ENCODE measurements at places on chromosomes 7 and 10. TPM values are rescaled to one million over a fixed set of nuclear protein-coding genes. Genes with fewer than 3 reads are reported as not detected.

MNX1 gene
- total RNA-seq = 21.9 TPM

IGFBP1 gene
- total RNA-seq = 0.31 TPM

TLX1 gene
- total RNA-seq = not detected

VPS41 gene
- 11.4 TPM for total RNA-seq

CADPS2 gene
- total RNA-seq = 1.6 TPM

ANTXRL gene
- total RNA-seq = not detected

GRCh38 chr10:86331861-86332260 lies 34.7 kb downstream of the GRID1 start:
- no peak for DNase-seq

GRCh38 chr7:115135769-115136410 lies 214.0 kb downstream of the MDFIC start:
- DNase-seq = peak; percentile 78

GRCh38 chr7:25087855-25088254 lies 37.2 kb downstream of the CYCS start:
- DNase-seq = no peak

DNA sequence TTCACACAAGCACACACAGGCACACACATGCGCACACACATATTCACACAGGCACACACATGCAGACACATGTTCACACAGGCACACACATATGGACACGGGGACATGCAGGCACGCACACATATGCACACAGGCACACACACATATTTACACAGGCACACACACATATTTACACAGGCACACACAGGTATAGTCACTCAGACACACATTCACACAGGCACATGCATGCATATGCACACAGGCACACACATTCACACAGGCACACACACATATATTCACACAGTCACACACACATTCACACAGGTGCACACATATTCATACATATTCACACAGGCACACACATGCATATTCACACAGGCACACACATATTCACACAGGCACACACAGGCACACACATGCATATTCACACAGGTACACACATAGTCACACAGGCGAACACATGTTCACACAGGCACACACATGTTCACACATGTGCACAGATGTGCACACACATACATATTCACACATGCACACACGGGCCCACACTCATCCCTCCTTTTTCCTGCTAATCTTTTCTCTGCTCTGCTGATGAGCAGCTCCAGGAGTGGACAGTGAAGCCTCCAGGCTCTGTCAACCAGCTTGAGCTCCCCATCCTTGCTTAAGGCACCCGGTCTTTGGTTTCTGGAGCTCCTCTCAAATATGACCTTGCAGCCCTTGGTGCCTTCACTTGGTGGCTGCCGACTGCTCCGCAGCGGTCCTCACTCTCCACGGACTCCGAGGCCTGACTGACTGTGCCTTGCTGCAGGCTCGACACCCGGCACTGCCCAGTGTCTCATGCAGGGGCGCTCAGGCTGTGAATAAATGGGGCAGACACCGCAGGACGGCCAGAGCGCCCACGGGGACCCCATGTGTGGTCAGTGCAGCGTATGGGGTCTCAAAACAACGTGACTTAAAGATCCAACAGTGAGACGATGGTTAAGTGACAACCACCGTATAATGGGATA lies 581.2 kb upstream of the MGMT start:
- no peak for DNase-seq

- no peak for DNase-seq
Observed at GRCh38 chr10:4867520-4868356, 41.7 kb downstream of the AKR1E2 start.

DNA sequence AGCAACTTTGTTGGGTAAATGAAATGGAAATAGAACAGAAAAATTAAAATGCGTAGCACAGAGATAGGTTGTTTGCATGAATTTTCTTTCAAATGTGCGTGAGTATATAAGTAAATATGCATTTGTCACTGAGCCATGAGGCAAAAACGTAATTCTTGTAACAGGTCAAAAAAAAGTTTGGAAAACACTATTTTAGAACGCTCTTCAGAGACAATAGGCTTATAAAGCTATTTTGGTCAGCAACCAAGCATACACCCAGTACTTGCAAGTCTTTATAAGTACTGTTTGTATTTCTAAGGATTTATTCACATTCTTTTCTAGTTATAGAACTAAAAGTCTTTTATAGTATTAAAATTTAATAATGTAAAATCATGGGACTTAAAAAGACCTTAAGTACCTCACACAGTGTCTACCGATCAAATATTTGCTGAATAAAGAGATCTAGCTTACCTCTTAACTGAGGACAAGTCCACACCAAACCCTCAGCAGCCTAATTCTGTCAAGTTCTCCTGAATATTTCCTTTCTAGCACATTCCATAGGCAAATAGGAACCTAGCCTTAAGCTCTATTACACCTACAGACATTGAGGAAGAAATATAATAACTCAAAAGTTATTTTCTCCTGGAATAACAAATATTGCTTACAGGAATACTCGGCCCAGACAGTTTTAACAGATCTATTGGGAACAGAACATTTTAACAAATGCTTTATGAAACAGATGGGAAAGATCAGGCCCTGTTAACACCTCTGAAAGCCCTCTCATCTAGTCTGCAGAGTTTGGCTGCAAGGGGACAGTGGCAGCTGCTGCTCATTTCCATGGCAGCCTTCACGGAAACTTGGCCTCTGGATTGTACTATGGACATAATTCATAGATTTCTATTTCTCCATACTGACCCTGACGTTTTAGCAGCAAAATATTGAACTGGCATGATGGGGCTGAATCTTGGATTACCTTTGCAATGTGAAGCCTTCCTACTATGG lies 8.8 kb downstream of the CRPPA start:
- no peak for DNase-seq

- peak; percentile 17 for DNase-seq
Observed at GRCh38 chr10:77036993-77037734, 600.4 kb downstream of the KCNMA1 start.

GRCh38 chr7:94396037-94396431 lies 1.3 kb downstream of the COL1A2 start:
- no peak for DNase-seq

GRCh38 chr7:12741951-12742575 lies 54.6 kb downstream of the ARL4A start:
- DNase-seq = no peak

GRCh38 chr7:98168181-98168903 lies 42.9 kb upstream of the BHLHA15 start:
- peak; percentile 92 for DNase-seq

- DNase-seq = peak; percentile 61
Observed at GRCh38 chr7:37208528-37208927, 240.1 kb downstream of the ELMO1 start.

DNA sequence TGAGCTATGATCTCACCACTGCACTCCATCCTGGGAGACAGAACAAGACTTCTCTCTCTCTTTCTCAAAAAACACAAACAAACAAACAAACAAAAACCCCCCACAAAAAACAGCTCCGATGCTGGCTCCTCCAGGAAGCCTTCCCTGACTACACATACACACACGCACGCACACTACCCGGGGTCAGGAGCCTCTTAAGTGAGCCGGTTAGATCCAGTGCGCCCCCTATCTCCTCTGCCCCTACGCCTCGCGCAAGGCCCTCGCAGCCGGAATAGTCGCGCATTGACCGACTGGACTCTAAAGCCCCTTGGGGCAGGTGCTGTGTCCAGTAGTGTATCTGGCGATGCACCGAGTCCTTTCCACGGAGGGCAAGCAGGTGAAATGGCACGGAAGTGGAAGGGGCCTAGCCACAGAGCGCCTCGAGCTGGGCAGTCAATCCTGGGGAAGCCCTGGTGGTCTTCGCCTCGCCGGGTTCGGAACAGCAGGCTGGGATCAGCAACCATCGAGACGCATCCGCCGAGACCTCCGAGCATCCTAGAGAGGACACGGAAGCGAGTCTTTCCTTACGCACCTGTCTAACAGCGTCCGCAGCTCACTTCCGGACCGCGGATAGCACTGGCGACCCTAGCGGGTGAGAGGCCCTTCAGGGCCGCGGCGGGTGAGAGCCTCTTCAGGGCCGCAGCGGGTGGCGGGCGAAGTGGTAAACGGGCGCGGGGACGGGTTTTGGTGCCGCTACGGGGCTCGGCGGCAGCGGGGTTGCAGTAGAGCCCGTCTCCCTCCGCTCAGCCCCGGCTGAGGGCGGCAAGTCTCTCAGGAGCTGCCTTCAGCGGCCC lies at the start of gene ZSCAN25:
ZSCAN25 (plus strand) TSS at position 588 of the 833 bp plus-strand sequence. CDS start 2,661 bp downstream, outside the sequence.
- DNase-seq = peak; percentile 96

- DNase-seq = no peak
Observed at GRCh38 chr10:789831-790701, 100.6 kb upstream of the DIP2C start.

DNA sequence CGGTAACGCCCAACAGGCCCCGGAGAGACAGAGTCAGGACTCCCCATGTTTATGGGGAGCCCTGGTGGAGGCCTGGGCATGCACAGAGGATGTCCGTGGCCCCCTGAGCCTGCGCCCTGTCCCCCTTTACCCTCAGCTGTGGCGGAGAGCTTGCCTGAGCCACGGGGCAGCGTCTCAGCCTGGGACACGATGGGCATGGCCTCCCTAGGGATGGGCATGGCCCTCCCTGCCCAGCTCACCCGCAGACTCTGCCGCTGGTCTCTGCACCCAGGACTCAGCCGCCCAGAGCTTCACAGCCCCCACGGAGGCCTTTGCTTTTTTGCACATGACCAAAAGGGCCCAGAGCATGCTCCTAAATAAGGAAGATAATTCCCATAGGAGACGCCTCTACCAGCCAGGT lies 394.2 kb downstream of the PTPRN2 start:
- DNase-seq = no peak

DNA sequence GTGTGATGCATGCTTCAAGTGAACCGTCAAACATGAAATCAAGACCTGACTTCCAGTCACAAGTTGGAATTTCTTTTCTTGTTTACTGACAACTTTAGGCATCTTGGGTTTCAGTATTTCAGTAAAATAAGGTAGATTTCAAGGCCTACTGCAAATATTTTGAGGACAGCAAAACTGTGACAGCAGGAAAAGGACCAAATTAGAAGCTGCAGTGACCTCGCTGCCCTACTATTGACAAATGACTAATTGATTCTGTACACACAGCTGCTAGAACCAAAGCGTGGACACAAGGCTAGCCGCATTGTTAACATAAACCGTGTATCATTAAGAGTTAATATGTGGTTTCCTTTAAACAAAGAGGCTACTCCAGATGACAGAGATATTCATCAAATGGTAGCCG lies 105.7 kb upstream of the SEC61G start:
- peak; percentile 37 for DNase-seq

DNA sequence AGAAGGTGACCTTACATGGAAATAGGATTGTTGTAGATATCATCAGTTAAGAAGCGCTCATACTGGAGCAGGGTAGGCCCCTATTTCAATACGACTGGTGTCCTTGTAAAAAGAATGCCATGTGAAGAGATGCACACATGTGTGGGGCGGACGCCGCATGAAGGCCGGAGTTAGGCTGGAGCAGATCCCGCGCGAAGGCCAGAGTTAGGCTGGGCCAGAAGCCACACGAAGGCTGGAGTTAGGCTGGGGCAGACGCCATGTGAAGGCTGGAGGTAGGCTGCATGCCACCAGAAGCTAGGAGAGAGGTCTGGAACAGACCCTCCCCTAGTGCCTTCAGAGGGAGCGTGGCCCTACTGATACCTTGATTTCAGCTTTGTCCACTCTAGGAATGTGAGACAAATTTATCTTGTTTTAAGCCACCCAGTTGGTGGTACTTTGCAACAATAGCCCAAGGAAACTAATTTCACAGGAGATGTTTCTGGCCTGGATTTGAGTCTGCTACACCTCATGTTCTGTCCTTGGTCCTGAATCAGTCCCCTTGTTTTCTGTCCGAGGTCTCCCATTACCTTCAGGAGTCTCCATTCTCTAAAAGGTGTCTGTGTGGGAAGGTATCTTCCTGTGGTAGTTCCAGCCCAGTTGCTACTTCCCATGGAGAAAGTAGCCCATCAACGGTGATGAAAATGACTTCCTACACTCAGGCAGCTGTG lies 585.8 kb downstream of the LRMDA start:
- no peak for DNase-seq

- DNase-seq = peak; percentile 16
Observed at GRCh38 chr10:60096761-60097513, 190.6 kb upstream of the CCDC6 start.

DNA sequence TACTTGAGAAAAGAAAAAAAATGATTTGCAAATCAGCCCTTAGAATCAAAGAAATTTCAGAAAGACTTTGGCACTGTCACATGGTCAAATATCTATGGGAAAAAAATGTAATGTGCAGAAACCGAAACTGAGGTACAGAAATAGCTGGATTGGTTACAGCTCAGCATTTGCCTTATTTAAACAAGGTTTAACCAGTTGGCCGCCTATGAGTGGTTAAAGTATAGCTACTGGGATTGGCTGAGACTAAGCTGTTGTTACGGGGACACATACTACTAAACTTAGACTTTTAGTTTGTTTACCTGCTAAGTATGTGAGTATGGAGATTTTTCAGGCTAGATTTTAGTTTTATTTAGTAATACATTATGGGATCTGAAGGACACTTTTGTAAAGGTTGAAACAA lies 38.6 kb downstream of the SFTPD start:
- DNase-seq = no peak

DNA sequence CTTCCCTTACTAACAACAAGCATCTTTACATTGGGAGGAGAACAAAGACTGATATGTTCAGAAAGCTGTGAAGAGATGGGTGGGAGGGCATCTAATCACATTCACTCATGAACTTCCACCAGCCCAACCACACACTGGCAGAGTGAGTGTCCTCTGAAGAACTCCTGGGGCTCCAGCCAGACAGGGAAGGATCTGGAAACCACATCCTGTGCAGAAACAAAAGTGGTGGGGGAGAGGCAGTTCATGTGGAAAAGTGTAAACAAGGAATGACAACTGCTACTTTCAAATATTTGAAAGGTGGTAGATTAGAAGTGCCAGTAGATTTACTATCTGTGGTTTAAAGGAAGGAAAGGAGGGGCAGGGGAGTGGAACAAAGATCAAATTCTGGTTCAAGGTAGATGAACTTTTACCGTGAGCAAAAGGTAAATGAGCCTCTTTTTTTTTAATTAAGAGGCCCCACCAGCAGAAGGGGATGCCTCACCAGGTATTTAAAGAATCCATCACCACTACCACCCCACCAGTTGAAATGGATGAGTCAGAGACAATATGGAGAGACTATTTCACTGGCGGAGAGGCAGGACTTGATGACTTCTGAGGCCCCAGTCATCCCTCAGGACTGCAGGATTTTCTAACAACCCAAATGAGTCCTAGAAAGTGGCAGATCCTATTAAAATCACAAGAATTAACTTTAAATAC lies 34.5 kb downstream of the GOT1 start:
- peak; percentile 73 for DNase-seq

DNA sequence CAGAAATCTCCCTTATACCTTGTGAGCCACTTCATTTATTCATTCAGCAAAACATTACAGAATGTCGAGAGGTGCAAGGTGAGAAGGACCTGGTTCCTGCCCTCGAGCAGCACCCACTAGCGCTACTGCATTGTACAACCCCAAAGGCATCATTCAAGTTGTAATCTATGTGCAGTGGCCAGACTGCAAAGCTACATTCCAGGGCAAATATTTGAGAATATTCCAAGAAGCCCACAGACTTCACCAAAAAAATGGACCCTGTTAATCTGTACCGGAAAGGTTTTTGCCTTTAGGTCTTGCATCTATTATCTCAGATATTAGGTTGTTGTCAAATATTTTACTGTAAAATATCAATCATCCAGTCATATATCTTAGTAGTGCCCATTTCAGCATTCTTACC lies 295.4 kb upstream of the FZD1 start:
- DNase-seq = no peak
